C1 segment of cervical spinal cord (tissue), 14 donors: ENCODE measurements at places on chromosomes 7 and 10.

DNA sequence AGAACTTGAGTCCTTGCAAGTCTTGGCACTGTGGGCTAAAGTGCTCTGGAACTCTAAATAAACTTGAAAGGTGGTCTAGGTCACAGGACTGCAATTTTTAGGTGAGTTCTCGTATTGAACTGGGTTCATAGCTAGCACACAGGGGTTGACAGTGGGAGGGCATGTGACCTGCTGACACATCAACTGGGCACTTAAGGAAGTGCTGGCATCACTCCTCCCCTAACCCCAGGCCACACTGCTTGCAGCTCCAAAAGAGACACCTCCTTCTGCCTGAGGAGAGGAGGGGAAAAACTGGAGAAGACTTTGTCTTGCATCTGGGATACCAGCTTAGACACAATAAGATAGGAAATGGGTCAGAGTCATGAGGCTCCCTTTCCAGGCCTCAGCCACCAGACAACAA is 38.0 kb upstream of the AASS start:
- no peak for DNase-seq

- no peak for DNase-seq
Observed at GRCh38 chr7:70756789-70757188, 375.2 kb upstream of the GALNT17 start.

- DNase-seq = no peak
Observed at GRCh38 chr7:97971120-97971989, 18.6 kb downstream of the OCM2 start.

DNA sequence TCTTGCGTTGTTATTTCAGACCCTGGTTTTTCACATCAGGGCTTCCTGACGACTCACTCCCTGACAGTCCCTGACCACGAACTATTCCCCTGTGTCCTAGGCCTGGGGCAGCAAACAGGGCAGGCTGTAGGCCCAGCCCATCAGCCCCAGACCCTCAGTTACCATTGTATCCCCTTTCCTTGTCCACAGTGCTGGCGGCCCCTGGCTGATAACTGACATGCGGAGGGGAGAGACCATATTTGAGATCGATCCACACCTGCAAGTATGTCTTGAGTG is 50.5 kb upstream of the TRIM8 start:
- no peak for DNase-seq

DNA sequence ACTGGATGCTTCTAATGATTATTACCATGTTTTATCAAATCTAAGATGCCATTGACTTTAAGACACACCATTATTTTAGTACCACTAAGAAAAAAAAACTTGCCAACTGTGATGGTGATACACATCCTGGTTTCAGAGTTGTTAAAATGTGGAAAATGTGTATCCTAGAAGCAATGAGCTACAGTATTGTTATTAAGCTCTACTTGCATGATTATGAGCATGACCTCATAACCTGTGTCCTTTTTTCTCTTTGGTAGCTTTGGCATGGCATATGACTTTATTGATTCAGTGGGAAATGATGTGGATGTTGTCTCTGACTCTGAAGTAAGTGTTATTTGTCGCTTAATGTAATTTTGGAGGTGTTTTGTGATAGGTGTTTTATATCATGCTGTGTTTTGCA is 3.3 kb downstream of the EDRF1 start:
- DNase-seq = no peak

GRCh38 chr10:14971867-14972448 is 12.8 kb downstream of the MEIG1 start:
- DNase-seq = no peak

DNA sequence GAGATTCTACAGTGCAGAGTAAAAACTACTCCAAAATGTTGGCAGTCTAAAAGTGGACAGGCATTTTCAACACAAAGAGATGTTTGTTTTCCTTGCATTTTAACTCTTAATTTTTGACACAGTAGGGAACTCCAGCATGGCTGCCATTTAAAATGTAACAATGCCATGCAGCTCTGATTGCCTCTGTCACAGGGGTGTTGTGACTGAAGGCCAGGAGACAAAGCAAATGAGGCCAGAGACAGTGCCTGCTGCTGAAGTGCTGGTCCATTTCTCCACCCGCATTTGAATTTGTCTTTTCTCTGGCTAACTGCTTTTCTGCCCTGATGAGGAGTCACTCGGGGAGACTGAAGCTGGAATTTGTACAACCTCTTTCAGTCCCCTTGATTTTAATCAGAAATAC is 710.6 kb upstream of the GALNT17 start:
- DNase-seq = no peak

- DNase-seq = no peak
Observed at GRCh38 chr7:128878226-128879105, 15.8 kb downstream of the ATP6V1F start.

DNA sequence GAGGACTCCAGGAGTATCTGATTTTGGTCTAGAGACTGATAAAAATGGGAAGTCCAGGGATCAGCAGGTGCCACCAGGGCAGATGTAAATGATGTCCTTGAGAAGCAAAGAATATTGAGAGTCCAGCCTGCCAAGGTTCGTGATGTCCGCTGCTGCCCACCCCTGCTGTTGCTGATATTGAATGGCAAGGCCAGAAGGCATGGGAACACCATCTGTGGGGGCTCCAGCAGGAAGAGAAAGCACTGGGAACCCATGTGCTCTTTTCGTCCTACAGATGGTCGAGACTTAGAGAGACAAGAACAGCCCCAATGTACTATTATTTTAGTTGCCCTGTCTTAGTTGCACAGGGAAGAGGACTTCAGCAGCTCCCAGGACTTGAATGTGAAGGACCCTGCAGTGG is 363.9 kb downstream of the GALNT17 start:
- no peak for DNase-seq

- no peak for DNase-seq
Observed at GRCh38 chr10:72883861-72884260, 9.7 kb upstream of the OIT3 start.

DNA sequence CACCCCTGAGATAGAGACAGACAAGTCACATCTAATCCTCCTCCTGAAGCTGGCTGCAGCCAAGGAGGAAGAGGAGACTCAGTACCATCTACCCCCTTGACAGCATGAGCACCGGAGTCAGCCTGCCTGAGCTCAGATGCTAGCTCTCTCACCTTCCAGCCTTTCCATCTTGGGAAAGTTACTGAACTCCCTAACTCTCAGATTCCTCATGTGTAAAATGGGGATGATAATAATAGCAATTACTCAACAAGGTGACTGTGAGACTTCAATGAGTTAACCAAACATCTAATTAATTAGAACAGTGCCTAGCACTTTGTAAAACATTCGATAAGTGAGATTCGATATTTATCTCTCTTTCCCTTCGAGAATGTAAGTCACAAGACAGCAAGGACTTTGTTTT is 6.4 kb downstream of the KDM7A start:
- no peak for DNase-seq

GRCh38 chr10:7886056-7886455 is 67.8 kb downstream of the TAF3 start:
- DNase-seq = no peak

GRCh38 chr7:24456526-24457218 is 116.6 kb upstream of the PALS2 start:
- DNase-seq = no peak

GRCh38 chr7:115356139-115356746 is 434.3 kb downstream of the MDFIC start:
- DNase-seq = no peak

DNA sequence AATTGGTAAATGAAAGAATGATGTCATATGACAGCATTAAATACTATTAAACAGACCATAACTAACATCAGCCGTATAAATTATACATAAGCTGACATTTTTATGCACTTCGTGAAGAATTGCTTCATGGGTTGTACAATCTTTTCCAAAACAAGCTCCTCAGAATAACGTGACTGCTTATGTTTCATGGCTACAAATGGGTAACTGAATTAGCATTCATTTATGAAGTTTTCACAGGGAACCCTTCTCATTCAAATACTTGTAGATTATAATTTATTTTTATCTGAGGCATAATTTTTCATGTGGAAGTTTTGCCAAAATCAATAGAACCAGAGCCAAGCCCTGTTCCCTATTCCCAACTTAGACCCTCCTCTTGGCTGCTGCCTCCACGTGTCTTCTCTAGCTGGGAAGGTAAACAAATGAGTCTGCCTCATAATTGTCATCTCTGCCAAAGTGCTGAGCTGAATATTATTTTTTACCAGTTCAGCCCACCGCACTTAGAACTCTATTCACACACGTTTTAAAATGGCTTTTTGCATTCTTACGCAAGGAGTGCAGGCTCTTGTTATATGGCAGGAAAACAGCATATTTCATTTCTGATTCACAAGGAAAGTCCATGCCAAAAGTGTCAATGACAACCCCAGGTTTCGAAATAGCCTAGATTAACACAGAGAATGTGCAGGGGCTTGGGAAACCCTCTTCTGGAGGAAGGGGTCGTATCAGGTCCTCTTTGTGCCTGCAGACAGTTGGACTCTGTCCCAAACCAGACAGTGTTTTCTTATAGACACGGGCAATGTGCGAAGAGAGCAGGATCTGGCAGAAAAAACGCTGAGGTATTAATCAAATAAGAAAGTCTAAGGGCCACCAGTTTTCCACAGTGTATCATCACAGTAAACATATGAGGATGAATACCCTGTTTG is 370.7 kb upstream of the MGMT start:
- DNase-seq = no peak

GRCh38 chr7:107972075-107972482 is 30.9 kb downstream of the LAMB1 start:
- DNase-seq = no peak

DNA sequence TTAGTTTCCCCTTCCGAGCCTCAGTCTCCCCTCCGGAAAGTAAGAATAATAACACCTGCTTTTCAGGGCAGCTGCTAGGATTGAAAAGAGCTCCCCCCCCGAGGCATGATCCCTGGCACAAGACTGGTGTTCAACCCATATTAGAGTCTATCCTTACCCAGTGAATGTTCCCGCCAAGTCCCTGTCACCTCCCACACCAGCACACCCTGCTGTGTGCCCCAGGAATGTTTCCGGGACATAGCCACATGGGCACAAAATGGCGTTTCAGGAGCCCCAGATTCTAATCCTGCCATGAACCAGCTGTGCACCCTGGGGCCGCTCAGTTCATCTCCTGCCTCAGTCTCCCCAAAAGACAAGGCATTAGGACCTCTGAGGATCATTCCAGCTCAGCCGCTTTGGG is 563 bp downstream of the MUC17 start:
- no peak for DNase-seq

- no peak for DNase-seq
Observed at GRCh38 chr7:30476459-30477145, 2.0 kb downstream of the NOD1 start.

DNA sequence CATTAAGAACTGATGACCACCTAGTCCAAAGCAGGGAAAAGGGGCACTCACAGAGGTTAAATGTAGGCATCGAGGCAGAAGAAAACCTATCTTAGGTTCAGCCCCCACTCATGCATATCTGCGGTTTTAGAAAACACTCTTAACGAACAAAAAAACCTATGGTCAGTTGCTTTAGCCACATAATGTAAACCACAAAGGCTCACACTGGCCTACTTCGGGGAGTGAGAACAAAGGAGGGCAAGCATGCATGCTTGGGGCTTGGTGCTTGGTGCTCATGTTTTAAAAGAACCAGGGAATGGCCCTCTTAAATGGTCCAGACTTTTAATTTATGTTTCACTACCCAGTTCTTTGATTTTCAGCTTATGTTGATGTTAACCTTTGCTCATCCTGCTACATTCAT is 14.2 kb downstream of the INSYN2A start:
- no peak for DNase-seq

- DNase-seq = no peak
Observed at GRCh38 chr10:26837139-26837538, 23.6 kb downstream of the ABI1 start.

DNA sequence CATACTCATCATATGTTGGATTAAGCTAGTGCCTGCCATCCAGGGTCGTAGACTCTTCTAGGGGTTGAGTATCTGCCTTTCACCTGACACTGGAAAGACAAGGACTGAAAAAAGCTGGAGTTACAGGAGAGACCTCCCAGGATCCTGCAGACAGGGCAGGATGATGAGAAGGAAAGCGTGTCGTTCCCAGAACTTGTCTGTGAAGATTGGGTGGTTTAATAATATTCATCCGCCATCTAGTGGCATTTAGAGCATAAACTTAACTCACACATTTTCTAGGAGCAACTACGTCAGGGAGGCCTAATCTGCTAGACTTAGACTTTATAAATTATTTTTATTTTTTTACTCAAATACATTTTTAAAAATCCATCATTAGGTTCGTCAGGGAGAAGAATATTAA is 59.6 kb downstream of the ADRB1 start:
- DNase-seq = no peak

- DNase-seq = no peak
Observed at GRCh38 chr10:94088926-94089381, 95.2 kb downstream of the PLCE1 start.

- DNase-seq = no peak
Observed at GRCh38 chr10:32972929-32973328, 14.9 kb upstream of the ITGB1 start.

GRCh38 chr10:31618541-31619291 is 299.7 kb downstream of the ZEB1 start:
- no peak for DNase-seq

DNA sequence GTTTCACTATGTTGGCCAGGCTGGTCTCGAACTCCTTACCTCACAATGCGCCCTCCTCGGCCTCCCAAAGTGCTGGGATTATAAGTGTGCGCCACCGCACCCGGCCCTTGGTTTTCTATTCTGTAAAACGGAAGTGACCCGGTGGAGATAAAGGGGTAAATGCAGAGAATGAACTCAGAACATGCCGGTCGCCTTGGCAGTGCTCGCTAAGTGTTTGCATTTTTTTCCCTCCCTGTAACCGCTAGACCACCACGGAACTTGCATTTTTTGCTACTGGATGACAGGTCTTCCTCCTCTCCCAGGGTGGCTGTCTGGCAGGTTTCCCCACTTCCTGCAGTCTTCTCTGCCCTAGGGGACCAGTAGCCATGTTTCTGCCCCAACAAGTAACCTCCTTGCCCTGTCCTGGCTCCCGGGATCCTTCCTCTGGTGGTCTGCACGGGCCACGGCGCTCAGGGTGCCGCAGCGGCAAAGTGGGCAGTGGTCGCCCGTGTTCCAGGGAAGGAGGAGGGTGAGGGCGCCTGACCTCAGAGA is 18.8 kb upstream of the GNA12 start:
- DNase-seq = no peak

GRCh38 chr7:1218541-1219165 is 14.0 kb upstream of the UNCX start:
- no peak for DNase-seq

DNA sequence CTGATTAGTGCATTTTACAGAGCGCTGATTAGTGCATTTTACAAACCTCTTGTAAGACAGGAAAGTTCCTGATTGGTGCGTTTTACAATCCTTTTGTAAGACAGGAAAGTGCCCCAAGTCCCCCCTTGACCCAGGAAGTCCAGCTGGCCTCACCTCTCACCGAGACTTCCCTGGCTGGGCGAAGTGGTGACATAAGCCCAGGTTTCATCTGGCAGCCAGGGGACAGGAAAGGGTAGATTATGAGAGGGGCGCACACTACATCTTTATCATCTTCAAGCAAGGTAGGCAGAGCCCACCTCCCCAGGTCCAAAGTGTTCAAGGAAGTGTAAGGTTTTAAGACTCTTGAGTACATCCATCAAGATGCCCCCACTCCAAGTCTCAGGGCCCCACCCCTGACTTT is 5.5 kb upstream of the GDF10 start:
- DNase-seq = no peak

GRCh38 chr7:116632384-116632783 is 39.6 kb upstream of the MET start:
- no peak for DNase-seq

- no peak for DNase-seq
Observed at GRCh38 chr7:143256932-143257331, 6.3 kb upstream of the GSTK1 start.
